ENCODE measurements at places on chromosomes 12 and 14.

DNA sequence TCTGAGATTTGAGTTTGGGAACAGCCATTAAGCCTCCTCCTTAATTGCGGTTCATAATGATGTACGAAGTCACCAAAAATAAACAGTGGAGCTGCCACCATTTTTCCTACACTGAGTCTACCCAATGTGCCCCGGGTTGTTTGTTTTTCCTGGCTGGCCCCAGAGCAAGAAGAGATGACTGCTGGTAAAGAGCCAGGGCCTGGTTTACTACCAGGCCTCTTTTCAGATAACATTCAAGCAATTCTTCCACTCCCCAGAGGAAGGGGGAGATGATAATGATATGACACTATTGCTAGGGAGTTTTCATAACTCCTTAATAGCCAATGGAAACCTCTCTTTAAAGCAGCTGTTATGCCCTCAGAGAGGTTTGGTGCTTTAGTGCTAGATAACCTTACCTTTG, 42.3 kb downstream of the BRAP start:
- peak; percentile 58 for DNase-seq

- no peak for DNase-seq
These were observed 13.5 kb downstream of the SRGAP1 start for GRCh38 chr12:63857771-63858670.

DNA sequence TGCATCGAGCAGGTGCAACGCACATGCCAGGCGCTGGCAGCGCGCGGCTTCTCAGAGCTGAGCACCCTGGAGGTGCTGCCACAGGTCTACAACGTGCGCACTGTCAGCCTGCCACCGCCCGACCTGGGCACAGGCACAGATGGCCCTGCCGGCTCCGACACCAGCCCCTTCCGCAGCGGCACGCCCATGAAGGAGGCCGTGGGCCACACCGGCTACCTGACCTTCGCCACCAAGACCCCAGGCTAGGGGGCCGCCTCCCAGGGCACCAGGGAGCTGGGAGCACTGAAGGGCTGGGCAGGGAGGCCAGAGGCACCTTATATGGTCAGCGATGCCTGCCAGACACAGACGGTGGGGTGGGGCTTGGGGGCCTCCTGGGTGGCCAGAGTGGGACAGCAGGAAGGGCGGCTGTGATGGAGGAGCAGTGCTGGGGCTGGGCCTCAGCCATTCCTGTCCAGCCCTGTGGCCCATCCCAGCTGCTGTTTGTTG, 5.6 kb downstream of the TRMT61A start:
- DNase-seq, result no peak

GRCh38 chr12:82651489-82651888, 35.2 kb upstream of the TMTC2 start:
- no peak for DNase-seq

- DNase-seq, result no peak
These were observed 354.0 kb upstream of the KITLG start for GRCh38 chr12:88934163-88934747.

- peak; percentile 37 for DNase-seq
These were observed at the start of gene ACADS for GRCh38 chr12:120725659-120726509. Gene ACADS (plus strand): TSS chr12:120725826. CDS start chr12:120725886, 60 bp downstream.

DNA sequence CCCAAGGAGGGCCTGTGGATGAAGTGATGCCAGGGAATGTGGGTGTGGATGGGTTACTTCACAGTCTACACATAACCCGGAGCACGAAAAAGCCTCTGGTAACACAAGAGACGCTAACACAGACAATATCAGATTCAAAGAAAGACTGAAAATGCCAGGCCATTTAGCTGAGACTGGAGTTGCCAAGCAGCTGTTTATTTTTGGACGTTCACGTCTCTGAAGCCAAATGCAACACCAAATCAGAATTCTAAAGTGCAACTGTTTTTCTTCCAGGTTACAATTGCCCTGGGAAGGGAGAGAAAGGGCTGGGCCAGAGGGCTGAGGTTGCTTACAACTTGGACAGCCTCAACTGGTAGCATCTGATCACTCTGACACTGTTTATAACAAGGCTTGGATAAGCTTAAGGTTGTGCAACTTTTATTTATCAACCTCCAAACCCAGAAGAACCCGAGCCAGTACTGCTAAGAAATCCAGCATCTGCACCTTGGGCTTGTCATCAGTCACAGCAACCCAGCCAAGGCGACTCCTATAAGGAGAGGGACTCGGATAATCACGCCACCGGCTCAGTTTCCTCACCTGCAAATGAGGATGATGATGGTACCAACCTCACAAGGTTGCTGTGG, 24.8 kb downstream of the NUAK1 start:
- no peak for DNase-seq

- no peak for DNase-seq
These were observed 46.9 kb downstream of the ZDHHC17 start for GRCh38 chr12:76810671-76811419.

DNA sequence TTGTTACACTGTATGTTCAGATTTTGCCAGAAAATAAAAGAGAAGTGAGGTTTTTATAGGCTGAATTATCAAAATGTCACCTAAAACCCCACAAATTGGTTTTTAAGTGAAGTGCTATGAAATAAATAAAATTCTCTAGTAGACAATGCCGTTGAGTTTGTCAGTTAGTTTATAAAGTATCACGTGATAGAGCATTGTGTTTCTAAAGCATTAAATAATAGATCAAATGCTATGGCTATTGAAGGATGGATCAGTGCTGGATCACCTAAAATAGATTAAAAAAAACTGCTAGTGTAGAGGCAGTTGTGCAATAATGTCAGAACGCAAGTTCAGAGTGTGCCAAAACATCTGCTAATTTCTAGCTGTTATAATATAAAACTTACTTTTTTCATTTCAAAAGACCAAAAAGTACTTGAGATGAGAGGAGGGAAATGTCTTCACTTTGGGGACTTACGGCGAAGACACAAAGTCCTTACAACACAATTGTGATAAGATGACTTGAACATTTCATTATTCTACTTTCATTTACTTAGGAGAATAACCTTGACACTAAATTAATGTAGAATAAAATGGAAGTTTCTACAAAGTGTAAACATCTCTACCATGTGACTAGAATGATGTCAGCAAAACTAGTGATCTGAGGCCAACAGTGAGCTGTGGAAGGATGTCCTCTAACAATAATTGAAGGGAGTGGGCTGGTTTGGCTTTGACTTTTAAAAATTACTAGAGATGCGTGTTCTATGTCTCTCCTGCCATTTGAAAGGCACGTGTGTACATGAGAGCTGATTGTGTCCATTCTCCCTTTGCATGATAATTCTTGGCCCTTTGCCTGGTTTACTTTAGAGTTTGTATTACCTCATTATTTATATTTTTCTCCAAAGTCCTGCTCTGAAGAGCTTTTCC, 154.4 kb upstream of the PDE3A start:
- DNase-seq, result no peak

DNA sequence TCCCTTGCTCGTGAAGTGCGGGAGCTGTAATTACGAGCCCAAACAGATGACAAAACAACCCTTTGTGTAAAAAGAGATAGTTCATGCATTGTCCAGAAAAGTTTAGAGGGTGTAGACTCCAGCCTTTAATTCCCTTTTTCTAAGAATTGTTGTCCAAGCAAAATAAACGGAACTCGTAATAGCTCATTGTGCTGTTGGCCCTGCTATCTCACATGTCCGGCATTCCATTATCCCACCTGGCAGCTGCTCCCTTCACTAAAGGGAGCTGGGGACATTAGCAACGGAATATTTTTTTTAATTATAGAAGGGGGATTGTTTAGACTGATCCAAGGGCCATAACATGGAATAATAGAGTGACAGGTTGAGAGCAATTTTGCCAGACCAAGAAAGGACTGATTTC, 277.5 kb upstream of the TBX3 start:
- no peak for DNase-seq

- no peak for DNase-seq
These were observed 27.1 kb upstream of the TCP11L2 start for GRCh38 chr12:106275458-106275857.

DNA sequence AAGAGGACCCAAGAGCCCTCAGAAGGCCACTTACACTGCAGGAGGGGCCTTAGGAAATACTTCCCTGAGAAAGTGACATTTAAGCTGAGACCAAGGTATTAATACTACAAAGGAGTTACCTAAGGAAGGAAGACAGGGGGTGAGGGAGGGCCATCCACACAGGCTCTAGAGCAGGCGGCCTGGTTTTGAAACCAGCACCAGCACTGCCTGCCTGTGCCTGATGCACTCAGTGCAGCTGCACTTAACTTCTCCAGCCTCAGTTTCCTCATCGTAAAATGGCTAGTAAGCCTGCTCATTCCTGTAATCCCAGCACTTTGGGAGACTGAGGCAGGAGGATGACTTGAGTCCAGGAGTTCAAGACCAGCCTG, 45.5 kb upstream of the PLEKHG6 start:
- no peak for DNase-seq

- DNase-seq, result no peak
These were observed 7.7 kb downstream of the PPP1R3E start for GRCh38 chr14:23294734-23295561.

GRCh38 chr14:103107941-103108748, 13.6 kb downstream of the EXOC3L4 start:
- no peak for DNase-seq

- no peak for DNase-seq
These were observed 8.3 kb downstream of the CEP128 start for GRCh38 chr14:80933282-80933681.

- DNase-seq, result no peak
These were observed 290.9 kb downstream of the LRIG3 start for GRCh38 chr12:58629376-58629775.

DNA sequence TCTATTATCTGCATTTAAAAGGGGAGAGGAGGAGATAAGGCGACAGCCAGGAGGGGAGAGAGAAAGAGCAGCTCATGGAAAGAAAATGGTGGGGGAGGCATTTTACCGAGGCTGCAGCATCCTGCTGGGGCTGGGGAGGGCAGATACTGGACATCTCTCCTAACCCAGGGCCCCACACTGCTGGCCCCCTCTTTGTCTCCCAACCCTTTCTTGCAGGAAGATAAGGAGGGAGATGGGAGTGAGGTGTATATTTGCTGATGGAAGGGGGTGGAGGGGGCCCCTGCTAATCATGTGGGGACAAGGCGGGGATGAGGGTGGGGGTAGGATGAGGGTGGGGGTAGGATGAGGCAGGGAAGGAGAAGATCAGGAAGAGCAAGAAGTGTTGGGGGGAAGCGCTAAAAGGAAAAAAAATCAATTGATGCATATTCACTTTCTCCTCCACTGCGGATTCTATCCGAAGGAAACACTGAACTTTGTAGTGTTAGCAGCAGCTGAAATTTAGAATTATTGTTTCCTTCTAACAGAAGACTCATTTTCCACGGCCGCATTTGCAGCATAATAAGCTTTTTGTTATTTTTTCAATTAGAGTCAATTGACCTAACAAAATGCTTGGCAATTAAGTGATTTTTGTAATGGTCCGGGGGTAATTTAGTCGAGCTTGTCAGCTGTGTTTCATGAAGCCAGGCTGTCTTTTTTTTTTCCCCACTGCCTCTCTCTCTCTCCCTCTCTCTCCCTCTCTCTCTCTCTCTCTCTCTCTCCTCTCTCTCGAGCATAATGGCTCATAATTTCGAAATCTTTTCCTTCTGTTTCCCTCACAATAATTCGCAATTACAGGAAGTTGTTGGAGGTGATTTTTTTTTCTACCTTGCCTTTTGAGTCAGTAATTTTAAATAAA, 1134.6 kb downstream of the BCL11B start:
- no peak for DNase-seq

GRCh38 chr12:51087818-51088217, 4.4 kb upstream of the CSRNP2 start:
- no peak for DNase-seq

GRCh38 chr12:105335856-105336255, 5.4 kb downstream of the C12orf75 start:
- no peak for DNase-seq

DNA sequence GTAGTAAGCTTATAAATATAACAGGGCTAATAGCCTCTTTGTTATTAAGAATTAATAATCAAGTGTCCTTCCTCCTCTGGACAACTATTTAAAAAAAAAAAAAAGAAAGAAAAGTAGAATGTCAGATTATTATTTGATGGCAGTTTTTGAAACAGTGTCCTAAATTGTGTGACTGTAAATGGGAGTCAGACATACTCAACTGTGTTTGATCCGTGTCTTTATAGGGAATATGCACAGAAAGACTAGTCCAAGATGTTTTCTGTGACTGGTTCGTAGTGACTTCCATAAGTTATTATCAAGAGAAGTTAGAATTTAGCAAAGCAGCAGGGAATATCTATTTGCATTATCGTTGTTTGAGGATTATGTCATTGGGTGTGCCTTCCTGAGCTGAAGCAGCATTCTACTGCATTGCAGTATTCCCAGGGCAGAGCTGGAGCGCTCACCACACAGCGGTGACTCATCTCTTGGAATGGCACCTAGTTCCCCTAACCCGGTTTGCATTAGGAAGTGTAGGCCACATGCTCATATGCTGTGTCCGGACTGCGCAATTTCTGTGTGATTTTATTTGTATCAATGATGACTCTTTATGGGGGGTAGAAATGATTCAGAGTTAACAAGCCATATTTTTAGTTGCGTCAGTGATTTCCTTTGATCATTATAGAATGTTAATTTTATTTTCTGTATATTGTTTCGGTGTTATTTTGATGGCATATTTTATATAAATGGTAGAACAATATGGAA, 7.9 kb downstream of the DYNC1H1 start:
- DNase-seq, result peak; percentile 95

DNA sequence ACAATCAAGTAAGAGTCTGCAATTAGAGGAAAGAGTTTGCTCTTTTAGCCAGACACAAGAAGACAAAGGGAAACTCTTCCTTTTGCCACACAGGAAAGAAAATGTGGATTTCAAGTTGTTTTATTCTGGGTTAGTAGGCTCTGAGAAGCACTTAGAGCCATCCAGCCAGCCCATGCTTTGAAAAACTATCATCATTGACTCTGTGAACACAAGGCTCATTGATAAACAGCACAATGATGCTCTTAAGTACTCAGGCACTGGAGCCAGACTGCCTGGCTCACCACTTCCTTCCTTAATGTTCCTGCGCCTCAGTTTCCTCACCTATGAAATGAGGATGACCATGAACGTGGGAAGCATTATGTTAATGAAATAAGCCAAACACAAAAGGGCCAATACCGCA, 150.2 kb upstream of the EEA1 start:
- no peak for DNase-seq

DNA sequence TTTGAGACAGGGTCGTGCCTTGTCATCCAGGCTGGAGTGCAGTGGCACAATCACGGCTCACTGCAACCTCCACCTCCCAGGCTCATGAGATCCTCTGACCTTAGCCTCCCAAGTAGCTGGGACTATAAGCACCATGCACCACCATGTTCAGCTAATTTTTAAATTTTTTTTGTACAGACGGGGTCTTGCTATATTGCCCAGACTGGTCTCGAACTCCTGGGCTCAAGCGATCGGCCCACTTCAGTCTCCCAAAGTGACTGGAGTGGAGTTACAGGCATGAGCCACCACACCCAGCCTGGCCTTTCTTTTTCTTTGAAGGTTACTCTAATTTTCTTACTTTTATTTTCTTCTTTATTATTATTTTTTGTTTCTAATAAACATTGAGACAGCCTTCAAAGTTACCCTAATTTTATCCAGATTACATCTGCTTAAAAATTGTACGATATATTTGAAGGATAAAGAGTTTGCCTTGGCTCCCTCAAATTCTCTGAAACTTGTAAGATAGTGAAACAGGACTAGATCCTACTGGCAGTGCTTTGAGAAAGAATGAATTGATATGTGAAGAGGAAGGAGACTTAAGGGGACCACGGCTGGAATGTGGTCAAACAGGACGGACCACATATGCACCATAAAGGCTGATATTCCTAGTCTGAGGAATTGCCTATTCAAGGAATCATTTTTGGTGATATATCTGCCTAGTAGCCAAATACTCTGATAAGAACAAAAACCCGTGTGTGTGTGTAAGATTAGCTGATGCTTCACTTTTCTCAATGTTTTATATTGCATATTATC, 14.1 kb upstream of the SINHCAF start:
- no peak for DNase-seq

- peak; percentile 65 for DNase-seq
These were observed 92.8 kb downstream of the SCN8A start for GRCh38 chr12:51683763-51684357.

Data from LNCaP clone FGC (cell line).